ENCODE measurements at places on chromosomes 16 and 17.

GRCh38 chr16:27838536-27839175 lies 224.9 kb downstream of the GSG1L start:
- DNase-seq: no peak

- peak; percentile 70 for DNase-seq
These were observed 38.3 kb upstream of the HAPSTR1 start for GRCh38 chr16:9053006-9053601.

DNA sequence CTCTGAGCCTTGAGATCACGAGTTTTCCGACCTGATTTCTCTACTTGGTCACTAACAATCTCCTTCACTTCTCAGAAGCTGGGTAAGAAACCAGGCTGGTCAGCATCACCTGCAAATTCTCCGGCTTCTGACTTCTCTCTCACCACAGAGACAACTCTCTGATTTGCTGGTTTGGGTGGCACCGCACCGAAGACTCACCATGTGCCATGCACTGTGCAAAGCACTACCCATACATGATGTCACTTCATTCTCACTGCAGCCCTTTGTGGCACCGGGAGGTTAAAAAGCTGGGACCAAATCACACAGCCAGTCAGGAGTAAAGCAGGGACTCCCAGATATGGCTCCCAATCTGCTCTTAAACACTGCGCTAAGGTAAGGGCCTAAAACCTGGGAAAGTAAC lies 647 bp downstream of the VAC14 start:
- DNase-seq: peak; percentile 32

- DNase-seq: no peak
These were observed 45.2 kb upstream of the CHMP6 start for GRCh38 chr17:80946449-80946848.

- DNase-seq: no peak
These were observed 12.8 kb downstream of the RAB11FIP4 start for GRCh38 chr17:31404028-31404949.

DNA sequence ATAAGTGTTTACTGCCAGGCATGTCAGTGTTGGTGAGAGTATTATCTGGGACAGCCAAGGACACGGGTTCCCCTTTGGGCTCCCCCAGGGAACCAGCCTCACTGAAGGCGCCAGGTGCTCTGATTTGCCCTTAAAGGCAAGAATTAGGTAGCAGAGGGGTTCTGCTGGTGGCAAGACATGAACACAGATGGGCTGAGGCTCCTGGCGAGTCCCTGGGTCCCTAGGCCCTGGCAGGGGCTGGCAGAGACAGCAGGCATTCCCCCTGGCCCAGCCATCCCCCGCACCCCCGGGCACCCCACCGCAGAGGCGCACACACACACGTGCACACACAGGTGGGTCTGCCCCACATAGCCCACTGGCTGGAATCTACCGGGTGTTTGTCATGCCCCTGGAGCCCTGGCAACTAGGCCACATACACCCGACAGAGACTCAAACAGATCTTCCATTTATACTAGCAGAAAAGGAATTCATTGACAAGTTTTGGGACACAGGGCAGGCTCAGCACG lies 153.3 kb downstream of the C16orf78 start:
- no peak for DNase-seq

DNA sequence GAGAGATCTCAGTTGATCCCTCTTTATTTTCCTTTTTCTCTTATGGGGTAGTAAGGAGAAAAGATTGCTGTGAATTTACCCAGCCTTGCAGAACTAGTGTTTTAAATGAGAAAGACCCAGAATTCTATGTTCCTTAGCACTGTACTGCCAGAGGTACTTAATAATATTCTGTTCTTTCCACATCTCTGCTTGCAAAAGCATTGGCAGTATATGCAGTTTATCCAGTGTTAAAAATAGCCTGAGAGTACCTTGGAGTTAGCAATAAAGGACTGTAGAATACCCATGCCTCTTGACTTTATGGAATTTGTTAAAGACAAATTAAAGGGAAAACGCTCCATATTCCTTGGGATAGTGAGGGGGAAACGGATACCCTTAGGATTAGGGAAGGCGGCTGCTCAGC lies 11.9 kb downstream of the SLC7A6 start:
- no peak for DNase-seq

- DNase-seq: peak; percentile 20
These were observed 17.4 kb downstream of the NF1 start for GRCh38 chr17:31112001-31112661.

GRCh38 chr16:88049561-88050545 lies 98.6 kb downstream of the BANP start:
- no peak for DNase-seq

DNA sequence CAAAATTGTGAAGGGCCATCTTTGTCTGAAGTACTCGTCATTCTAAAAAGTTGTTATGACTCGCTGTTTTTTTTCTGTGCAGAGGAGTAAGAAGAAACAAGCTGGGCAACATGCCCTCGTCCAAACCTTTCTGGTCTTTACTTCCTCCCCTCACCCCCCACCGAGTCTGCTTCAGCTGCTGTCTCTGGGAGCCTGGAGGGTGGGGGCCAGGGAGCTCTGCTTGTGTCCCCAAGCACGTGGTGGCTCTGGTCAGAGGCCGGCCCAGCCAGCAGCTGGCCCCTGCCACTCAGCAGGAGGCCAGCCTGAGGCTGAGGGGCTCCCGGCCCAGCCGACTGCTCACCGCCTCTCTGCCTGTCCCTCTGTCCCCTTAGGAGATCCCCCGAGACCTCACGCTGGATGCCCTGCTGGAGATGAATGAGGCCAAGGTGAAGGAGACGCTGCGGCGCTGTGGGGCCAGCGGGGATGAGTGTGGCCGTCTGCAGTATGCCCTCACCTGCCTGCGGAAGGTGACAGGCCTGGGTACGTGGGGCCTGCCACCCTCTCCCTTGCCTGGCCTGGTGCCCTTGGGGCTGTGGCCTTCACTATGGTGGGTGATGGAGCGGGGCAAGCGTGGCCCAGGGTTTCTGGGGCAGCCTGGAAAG lies 53.7 kb upstream of the LGALS9 start:
- DNase-seq: no peak

DNA sequence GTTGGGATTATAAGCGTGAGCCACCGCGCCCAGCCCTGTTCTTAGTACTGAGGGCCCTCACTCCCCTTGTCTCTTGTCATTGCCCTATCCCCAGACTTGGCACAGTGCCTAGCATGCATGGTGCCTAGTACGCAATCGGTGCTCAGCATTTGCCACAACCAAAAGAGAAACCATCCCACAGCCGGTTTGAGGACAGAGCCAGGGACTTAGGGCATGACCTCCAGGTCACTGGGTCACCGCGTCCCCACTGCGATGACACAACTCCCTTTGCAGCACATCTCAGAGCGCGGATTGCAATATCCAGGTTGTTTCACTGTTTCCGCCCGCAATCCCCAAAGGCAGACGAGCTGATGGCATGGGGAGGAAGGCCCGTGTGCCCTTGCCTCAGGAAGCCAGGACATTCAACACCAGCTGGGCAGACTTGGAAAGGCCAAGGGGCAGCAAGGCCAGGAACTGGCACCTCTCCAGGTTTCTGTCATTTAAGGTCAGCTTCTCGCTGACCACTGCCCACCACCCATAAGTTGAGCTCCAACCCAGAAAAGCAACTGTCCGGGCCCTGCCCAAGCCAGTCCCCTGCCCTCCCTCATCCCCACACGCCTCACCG lies 274.5 kb downstream of the MRTFB start:
- peak; percentile 19 for DNase-seq

GRCh38 chr16:54291656-54292487 lies 5.3 kb upstream of the IRX3 start:
- DNase-seq: no peak

DNA sequence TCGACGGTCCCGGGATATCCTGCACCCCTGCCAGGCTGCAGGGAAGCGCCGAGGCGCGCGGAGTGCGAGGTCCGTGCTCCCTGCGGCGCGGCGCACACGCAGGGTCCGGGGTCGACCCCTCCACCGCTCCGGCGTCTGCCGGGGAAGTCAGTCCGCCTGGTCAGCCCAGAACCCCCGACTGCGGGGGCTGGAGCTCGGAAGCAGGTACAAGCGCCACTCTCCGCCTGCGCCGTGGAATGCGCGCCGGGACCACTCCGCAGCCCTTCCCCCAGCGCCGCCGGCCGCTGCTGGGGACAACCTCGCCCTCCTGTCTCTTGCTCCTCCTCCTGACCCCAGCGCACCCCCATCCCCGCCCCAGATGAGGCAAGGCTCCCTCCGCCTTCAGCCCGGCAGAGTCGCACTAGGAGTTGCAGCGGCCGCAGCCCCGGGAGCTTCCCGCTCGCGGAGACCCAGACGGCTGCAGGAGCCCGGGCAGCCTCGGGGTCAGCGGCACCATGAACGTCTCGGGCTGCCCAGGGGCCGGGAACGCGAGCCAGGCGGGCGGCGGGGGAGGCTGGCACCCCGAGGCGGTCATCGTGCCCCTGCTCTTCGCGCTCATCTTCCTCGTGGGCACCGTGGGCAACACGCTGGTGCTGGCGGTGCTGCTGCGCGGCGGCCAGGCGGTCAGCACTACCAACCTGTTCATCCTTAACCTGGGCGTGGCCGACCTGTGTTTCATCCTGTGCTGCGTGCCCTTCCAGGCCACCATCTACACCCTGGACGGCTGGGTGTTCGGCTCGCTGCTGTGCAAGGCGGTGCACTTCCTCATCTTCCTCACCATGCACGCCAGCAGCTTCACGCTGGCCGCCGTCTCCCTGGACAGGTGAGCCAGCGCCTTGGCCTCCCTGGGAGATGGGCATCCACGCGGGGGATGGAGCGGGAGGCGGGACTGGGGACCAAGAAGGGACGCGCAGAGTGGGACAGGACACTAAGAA lies at the start of gene GALR2:
GALR2 (plus strand) TSS at position 392 of the 974 bp plus-strand sequence; CDS start at position 495, 103 bp downstream.
- no peak for DNase-seq

DNA sequence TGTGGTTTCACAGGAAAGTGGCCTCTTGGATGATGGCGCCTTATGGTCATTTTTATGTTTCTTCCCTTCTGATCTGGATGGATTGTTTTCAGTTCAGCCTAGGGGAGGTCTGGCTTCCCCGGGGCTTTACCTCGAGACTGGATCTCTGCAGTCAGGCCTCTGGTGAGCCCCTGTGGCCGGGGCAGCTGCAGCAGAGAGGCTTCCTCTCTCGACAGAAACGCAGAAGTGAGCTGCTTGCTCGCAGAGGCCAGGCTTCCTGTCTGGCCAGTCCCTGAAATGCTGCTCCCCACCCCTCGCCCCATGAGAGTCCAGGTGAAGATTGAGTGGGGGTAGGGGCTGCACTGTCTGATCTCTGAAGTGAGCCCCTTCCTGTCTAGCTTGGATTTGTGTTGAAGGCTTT lies 44.0 kb downstream of the PLCG2 start:
- DNase-seq: peak; percentile 75

- DNase-seq: no peak
These were observed 5.9 kb downstream of the DUS2 start for GRCh38 chr16:68028996-68029395.

DNA sequence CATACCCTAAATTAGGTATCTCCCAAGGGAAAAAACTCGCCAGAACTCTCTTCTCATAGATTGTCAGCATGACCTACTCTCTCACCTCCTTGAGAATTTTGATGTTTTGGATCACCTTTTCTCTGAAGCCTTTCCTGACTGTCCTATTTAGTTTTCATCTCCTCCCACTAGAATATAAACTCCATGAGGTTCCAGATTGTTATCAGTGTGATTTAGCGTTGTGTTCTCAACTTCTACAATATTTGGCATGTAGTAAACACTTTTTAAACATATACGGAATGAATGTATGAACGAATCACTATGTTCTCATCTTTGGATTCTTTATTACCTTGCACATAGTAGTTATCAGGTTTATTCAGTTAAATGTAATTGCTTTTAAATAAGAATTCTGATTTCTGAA lies 88.7 kb downstream of the VMP1 start:
- no peak for DNase-seq

- no peak for DNase-seq
These were observed 3.1 kb upstream of the SKAP1 start for GRCh38 chr17:48432820-48433775.

DNA sequence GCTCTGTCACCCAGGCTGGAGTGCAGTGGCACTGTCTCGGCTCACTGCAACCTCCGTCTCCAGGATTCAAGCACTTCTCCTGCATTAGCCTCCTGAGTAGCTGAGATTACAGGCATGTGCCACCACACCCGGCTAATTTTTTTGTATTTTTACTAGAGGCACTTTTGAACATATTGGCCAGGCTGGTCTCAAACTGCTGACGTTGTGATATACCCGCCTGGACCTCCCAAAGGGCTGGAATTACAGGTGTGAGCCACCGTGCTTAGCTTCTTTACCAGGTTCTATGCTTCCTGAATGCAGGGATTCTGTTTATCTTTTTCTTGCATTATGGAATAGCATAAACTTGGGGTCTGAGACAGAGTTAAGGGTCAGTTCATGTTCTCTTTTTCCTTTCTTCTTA lies 317.9 kb upstream of the RBFOX1 start:
- DNase-seq: no peak

DNA sequence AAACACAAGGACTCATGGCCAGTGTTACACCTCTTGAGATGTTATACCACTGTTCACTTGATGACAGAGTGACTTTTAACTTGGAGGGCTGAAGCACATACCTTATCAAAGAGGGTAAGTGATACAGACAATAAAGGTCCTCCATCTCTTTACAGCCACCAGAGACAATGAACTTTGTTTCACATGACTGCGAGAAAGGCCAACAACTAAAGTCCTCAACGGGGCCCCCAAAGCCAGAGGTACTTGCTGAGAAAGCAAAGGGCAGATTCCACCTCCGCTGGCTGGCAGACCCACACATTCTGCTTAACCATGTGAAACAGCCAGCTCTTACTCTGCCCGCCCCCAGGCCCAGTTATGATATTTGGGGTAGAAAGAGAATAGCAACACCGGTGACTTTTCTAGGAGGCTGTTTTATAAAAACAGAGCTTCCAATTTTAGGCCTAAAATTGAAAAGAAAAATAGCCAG lies 21.4 kb downstream of the DCUN1D3 start:
- no peak for DNase-seq

DNA sequence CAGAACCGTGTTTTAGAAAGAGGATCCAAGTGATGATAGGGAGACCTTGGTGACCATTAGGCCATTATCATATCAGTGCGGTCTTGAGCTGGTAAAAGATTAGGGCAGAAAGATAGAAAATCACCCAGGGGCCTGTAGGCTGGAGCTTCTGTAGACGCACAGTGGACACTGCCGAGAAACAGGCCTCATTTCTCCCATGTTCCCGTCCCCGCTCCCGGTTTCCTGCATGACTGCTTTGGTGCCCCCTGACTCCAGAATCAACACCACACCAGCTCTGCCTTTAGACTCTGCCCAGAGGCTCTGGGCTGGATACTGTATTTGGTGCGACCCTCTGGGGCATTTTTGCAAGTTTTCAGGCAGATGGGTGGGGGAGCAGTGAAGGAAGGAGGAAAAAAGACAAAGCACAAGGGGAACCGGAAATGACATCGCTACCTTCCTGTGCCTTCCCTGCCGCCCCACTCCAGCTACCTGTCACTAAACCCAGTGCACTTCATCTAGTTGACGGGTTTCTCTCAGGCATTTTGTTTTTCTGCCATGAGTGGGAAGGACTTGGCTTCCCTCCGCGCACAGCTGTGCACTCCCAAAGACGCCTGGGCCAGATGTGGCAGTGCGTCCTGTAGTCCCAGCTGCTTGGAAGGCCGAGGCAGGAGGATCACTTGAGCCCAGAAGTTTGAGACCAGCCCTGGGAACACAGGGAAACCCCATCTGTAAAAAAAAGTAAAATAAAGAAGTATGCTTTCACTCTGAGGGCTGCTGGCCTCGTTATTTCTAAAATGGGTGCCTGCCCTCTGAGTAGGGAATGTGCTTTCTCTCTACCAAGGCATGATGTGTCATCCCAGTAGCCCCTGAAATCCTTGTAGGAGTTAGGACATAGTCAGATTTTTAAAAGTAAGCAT lies 214.1 kb downstream of the RPTOR start:
- no peak for DNase-seq

- DNase-seq: no peak
These were observed 274.7 kb downstream of the HS3ST4 start for GRCh38 chr16:25966172-25967097.
